NCI-H1417 treated with DMSO at 0.1 percent for 48 hours (cell line): ENCODE measurements at places on chromosomes 4 and X.

DNA sequence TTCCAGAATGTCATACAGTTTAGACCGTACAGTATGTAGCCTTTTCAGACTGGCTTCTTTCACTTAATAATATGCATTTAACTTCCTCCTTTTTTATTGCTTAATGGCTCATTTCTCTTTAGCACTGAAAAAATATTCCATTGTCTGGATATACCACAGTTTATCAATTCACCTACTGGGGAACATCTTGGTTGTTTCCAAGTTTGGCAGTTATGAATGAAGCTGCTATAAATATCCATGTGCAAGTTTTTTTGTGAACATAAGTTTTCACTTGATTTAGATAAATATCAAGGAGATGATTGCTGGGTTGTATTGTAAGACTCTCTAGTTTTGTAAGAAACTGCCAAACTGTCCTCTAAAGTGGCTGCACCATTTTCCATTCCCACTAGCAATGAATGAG lies 375.5 kb downstream of the PCDH18 start:
- DNase-seq: no peak

- DNase-seq: no peak
These were observed 1.8 kb downstream of the SEPTIN6 start for GRCh38 chrX:119690921-119691716.

DNA sequence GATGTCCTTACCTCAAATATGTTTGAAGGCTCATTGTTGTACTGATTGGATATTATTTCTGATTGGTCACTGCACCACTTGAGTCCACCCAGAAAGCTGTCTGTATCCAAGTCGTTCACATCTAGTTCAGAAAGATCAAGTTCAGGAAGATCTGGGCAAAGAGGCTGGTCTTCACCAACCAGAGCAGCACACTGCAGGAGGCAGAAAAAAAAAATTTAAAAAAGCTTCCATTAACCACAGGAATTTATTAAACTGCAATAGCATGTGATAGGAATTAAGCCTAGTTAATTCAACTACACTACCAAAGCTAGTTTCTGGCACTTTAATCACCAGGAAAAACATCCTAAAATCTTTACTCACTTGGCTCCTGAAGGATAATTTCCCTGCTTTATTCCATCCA lies 5.1 kb downstream of the PPARGC1A start:
- no peak for DNase-seq

DNA sequence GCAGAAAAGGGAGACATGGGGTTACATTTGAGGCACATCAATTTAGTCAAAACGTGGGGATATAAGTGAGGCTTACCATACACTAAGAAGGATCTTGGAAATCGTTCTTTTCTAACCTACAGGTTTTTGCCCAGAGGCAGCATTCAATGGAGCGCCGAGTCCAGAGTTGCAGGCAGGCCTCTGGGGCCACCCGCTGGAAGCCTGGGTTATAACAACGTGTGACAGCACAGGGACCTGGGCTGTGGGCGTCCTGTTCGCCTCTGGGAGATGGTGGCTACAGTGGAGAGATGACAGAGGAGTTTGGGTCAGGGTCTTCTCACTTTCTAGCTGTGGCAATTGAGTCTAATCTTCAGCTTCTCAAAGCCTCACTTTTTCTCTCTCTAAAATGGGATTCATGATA lies 53.9 kb downstream of the ENPP6 start:
- no peak for DNase-seq

DNA sequence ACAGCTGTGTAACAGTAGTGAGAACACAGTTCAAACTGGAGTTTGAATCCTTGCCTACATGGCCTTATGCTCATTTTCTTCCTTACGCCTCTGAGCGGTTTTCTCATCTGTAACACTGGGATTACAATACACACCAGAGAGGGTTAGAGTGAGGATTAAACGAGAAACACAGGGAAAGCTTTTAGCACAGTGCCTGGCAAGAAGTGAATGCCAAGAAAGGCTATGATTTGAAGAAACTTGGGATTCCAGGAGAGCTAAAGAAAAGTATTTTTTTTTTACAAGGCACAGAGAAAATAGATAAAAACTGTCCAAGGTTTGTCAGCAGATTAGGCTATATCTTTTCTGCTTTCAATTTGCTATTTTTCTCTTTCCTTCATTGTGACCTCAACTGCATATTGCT lies 246.4 kb downstream of the FBXW7 start:
- no peak for DNase-seq

GRCh38 chrX:132257116-132257515 lies 37.9 kb upstream of the RAP2C start:
- DNase-seq: no peak
